ENCODE measurements at places on chromosomes 1 and 21. TPM values are rescaled to one million over a fixed set of nuclear protein-coding genes. Genes with fewer than 3 reads are reported as not detected.
A peak's percentile ranks its signal among the peaks of the same experiment; 100 is the strongest.

DNA sequence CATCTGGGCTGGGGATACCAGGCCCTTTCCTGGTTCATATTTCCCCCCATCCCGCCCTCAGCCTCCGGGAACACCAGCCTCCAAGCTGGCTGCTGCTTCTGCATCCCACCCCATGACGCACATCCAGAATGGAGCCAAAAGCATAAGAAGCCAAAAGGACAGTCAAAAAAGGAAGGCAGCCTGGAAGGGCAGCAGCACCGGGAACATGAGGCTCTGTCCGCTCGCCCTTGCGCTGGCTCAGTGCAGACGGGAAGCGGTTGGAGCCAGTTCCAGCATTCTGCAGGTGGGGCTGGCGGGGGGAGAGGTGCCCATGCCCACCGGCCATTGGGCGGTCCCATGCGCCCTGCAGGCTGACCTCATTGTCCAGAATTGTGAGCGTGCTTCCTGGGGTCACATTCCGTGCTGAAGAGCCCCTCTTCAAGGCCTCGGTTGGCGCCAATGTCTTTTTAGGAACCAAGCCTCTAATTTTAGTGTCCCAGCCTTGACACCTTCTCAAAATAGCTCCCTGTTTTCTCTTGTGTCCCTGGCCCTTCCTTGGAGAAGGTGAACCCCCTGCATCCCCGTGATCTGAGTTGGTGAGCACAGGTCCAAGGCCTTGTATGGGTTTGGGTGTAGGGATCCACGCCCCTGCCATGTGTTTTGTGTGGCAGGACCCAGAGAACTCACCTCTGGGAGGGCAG lies 28.4 kb upstream of the NPPB start:
- no peak overlapping the region for H3K4me3 ChIP-seq
- H3K27ac ChIP-seq, result no peak overlapping the region
- DNase-seq, result no peak
- H3K27me3 ChIP-seq, result no peaks in the 10 kb centered on the region

GRCh38 chr1:203324105-203325025 lies 19.0 kb downstream of the BTG2 start:
- peaks cover 54% of the 10 kb centered on the region for H3K4me1 ChIP-seq
- no peaks in the 10 kb centered on the region for H3K36me3 ChIP-seq
- no peak overlapping the region for H3K4me3 ChIP-seq
- H3K27me3 ChIP-seq, result no peaks in the 10 kb centered on the region
- peak overlapping the region; percentile 99 for H3K27ac ChIP-seq

DNA sequence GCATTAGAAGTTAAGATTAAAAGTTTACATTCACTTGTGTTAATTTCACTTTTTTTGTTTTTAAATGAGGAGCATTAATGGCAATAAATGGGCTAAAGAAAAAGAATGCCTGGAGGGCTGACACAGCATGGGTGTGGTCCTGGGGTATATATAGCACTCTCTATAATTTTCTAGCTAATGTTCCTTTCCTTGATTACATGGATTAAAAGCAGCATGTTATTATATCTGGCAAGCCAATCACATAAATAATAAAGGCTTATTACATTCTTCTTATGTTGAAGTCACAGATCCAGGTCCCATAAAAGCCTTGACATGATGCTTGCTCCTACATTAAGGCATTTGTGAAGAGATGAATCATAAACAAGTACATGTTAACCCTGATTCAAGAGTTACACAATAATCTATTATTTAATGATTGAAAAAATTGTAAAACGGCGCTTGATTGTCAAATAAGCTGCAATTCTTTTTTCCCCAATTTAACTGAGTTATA lies 91.4 kb downstream of the LYPLAL1 start:
- no peak overlapping the region for H3K27ac ChIP-seq
- no peak overlapping the region for H3K4me3 ChIP-seq
- no peak for DNase-seq

DNA sequence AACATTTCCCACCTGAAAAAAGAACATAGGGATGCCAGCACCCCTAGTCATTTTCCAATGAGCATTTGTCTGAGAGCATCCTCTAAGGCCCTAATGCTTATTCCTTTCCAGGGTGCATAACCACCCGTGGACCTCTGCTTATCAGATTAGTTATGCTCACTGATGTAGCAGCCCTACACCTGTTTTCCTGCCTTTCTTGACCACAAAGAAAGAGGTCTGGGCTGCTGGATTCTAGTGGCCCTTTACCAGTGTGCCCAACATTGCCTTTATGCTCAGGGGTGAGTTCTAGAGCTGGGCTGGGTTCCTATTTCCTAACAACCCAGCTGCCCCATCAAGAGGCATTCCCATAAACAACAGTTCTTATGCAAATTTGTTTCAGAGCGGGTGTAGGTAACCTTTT lies 20.3 kb upstream of the PM20D1 start:
- no peaks in the 10 kb centered on the region for H3K36me3 ChIP-seq
- no peak for DNase-seq
- H3K27ac ChIP-seq, result no peak overlapping the region
- no peaks in the 10 kb centered on the region for H3K4me1 ChIP-seq
- no peaks in the 10 kb centered on the region for H3K27me3 ChIP-seq

DNA sequence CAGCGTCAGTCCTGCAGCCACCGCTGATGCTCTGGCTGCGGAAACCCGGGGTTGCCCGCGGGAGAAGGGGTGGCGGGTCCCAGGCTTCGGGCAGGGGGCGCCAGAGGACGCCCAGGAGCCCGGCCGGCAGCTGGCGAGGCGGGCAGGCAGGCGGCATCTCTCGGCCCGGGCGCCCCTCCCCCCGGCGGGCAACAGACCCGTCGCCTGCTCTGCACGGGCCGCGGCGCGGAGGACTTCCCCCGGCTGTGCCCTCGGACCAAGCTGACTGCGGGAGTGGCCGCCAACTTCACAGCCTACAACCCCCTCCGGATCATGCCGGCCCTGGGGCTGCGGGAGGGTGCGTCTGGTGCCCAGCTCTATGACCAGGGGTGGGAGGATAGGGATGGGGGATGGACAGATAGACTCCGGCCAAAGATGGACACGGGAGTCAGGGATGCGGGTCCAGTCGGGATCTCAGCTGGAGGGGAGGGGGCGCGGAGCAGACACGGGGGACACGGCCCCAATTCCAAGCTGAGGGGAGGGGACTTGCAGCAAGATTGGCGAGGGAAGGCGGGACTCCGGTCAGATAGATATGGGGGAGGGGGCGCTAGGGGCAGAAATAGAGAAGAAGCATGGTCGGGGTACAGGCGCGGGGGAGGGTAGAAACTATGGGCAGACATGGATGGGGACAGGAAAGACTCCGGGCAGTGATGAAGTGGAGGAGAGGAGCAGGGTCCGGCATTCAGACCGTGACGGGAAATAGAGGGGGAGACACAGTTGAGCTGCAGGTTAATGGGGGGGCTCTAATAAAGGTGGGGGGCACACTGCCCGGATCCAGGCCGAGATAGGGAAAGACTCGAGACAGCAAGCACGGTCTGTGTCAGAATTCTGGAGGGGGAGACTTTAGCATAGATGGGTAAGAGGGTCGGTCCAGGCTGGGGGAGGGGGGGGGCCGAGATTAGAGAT lies 1.1 kb downstream of the ADGRB2 start:
- H3K36me3 ChIP-seq, result no peaks in the 10 kb centered on the region
- peak; percentile 56 for DNase-seq
- H3K4me1 ChIP-seq, result peaks cover 7% of the 10 kb centered on the region
- no peak overlapping the region for H3K27ac ChIP-seq

- H3K4me3 ChIP-seq, result no peak overlapping the region
- H3K27me3 ChIP-seq, result no peaks in the 10 kb centered on the region
- H3K36me3 ChIP-seq, result no peaks in the 10 kb centered on the region
- no peak for DNase-seq
- no peak overlapping the region for H3K27ac ChIP-seq
Observed at GRCh38 chr21:41638201-41638790, 128.6 kb downstream of the RIPK4 start.

DNA sequence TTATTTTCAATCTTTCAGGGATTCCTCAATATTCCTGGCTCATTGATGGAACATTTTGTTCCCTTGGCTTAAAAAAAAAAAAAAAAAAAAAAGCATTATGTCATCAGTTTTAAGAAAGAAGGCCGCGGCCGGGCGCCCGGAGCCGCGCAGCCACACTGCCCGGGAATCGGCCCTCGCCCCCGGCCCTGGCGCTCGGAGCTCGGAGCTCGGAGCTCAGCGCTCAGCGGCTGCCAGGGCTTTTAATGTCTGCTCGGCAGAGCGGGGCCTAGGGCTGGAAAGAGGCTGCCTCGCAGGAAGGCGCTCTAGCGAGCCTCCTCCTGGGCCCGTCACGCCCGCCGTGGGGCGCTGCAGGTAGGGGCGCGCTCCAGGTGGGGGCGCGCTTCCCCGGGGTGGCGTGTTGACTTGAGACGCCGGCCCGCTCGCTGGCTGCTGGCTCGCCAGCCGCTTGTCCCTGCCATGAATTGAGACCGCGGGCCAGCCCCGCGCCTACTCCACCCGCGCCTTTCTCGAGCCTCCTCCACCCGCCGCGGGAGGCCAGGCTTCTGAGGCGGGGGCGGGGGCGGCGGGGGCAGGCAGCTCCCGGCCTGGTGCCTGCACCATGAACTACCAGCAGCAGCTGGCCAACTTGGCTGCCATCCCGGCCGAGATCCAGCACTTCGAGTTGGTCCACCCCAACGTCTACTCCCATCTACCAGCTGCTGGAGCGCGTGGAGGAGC lies 5.4 kb upstream of the TDRD5 start:
- peak; percentile 72 for DNase-seq
- H3K36me3 ChIP-seq, result no peaks in the 10 kb centered on the region
- no peaks in the 10 kb centered on the region for H3K4me1 ChIP-seq
- no peak overlapping the region for H3K27ac ChIP-seq

DNA sequence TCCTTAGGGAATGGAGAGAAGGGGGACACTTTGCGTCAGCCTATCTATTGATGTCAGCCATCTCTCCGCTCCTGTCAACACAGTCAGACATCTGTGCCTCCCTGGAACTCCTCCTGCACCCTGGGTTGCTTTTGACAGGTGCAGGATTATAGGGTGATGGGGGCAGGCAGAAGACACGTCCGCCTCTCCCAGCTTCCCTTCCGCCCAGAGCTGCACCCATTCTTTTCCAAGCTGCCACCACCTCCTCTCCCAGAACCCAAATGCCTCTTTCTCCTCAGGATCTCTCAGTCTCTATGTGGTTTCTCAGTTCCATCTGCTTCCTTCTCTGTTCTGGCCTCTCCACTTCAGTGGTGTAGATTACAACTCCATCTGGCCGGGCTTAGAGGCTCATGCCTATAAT lies 17.1 kb upstream of the KIF1B start:
- no peak for DNase-seq
- no peaks in the 10 kb centered on the region for H3K27me3 ChIP-seq
- H3K36me3 ChIP-seq, result no peaks in the 10 kb centered on the region
- H3K4me1 ChIP-seq, result no peaks in the 10 kb centered on the region

DNA sequence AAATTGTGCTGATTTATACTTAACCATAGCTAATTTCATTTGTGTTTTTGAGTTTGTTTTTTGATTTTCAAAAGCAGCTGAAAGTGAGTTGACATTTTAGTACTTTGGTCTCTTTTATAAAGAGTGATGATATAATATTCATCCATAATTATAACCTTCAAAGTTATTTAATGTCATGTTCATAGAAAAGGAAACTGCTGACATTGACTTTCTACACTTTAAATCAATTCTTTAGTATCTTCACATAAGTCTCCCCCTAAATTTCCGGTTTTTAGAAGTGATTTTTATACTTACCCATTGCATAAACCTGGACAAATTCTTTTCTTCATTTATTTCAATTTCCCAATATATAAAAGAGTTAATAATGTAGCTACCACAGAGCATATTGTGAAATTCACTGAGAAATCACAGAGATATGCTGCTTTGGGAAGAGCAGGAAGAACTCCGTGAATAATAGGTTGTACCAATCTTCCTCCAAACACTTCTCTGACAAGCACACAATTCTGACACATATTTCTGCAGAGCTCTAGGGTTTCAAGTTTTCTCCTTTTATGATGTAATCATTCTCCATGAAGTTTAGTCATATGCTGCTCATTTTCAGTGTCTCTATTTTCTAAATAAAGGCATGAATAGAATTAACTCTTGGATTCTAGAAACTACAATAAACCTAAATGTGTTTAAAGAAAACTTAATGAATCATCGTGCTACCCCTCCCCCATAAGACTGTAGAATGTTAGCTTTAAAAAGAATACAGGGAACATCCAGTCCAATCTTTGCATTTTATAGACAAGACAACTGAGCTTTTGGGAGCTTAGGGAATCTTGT lies 25.6 kb upstream of the CDC42BPA start:
- H3K36me3 ChIP-seq, result no peaks in the 10 kb centered on the region
- H3K27me3 ChIP-seq, result no peaks in the 10 kb centered on the region
- H3K4me1 ChIP-seq, result no peaks in the 10 kb centered on the region

- H3K4me1 ChIP-seq, result peaks cover 3% of the 10 kb centered on the region
- H3K27ac ChIP-seq, result no peak overlapping the region
- no peak for DNase-seq
Observed at GRCh38 chr1:227299688-227300087, 18.6 kb downstream of the CDC42BPA start.

DNA sequence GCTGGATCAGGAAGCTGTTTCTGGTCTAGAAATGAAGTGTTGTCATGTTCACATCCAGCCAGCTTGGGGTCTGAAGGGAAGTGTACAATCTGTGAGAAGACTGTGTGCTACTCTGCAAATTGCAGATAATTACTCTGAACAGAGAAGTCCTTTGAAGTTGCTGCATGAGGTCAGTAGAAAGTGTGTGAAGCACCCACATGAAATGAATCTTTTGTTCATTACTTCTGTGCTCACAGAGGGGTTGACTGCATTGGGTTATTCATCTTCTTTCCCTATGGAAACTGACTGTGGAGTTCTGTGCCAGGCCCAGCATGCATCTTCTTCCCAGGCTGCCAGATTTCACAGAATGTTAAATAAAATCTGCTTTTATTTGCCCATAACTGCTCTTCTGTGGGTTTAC lies 47.1 kb downstream of the CTH start:
- no peaks in the 10 kb centered on the region for H3K4me1 ChIP-seq
- H3K27me3 ChIP-seq, result no peaks in the 10 kb centered on the region
- no peak for DNase-seq
- H3K36me3 ChIP-seq, result no peaks in the 10 kb centered on the region
- no peak overlapping the region for H3K27ac ChIP-seq
- H3K4me3 ChIP-seq, result no peak overlapping the region

- no peak for DNase-seq
- H3K4me1 ChIP-seq, result peaks cover 8% of the 10 kb centered on the region
- no peak overlapping the region for H3K4me3 ChIP-seq
- H3K27ac ChIP-seq, result no peak overlapping the region
Observed at GRCh38 chr1:201285846-201286245, 2.5 kb downstream of the PKP1 start.

ITLN1 gene
- 164 TPM for total RNA-seq

CD58 gene
- 16.1 TPM for total RNA-seq

SHISA4 gene
- 2.0 TPM for total RNA-seq

GRCh38 chr1:211566431-211567025 lies 12.4 kb downstream of the SLC30A1 start:
- no peak overlapping the region for H3K27ac ChIP-seq
- no peaks in the 10 kb centered on the region for H3K36me3 ChIP-seq
- no peaks in the 10 kb centered on the region for H3K4me1 ChIP-seq
- DNase-seq, result no peak
- H3K27me3 ChIP-seq, result no peaks in the 10 kb centered on the region

- H3K27ac ChIP-seq, result no peak overlapping the region
- H3K36me3 ChIP-seq, result peaks cover 42% of the 10 kb centered on the region
- DNase-seq, result no peak
- H3K27me3 ChIP-seq, result no peaks in the 10 kb centered on the region
- H3K4me1 ChIP-seq, result no peaks in the 10 kb centered on the region
- H3K4me3 ChIP-seq, result no peak overlapping the region
Observed at GRCh38 chr1:43669878-43670277, 19.9 kb downstream of the KDM4A start.
